ENCODE measurements at places on chromosomes 1 and 21. TPM values are rescaled to one million over a fixed set of nuclear protein-coding genes. Genes with fewer than 3 reads are reported as not detected.

Gene HSPB7
- total RNA-seq: 22.1 TPM

Gene RIMKLA
- 7.8 TPM for total RNA-seq

Gene CCDC185
- not detected for total RNA-seq

Gene KCND3
- 10.2 TPM for total RNA-seq

Gene CA6
- not detected for total RNA-seq

Measured in left lung (tissue), 14 donors.